ENCODE measurements at places on chromosomes 12 and 14.

DNA sequence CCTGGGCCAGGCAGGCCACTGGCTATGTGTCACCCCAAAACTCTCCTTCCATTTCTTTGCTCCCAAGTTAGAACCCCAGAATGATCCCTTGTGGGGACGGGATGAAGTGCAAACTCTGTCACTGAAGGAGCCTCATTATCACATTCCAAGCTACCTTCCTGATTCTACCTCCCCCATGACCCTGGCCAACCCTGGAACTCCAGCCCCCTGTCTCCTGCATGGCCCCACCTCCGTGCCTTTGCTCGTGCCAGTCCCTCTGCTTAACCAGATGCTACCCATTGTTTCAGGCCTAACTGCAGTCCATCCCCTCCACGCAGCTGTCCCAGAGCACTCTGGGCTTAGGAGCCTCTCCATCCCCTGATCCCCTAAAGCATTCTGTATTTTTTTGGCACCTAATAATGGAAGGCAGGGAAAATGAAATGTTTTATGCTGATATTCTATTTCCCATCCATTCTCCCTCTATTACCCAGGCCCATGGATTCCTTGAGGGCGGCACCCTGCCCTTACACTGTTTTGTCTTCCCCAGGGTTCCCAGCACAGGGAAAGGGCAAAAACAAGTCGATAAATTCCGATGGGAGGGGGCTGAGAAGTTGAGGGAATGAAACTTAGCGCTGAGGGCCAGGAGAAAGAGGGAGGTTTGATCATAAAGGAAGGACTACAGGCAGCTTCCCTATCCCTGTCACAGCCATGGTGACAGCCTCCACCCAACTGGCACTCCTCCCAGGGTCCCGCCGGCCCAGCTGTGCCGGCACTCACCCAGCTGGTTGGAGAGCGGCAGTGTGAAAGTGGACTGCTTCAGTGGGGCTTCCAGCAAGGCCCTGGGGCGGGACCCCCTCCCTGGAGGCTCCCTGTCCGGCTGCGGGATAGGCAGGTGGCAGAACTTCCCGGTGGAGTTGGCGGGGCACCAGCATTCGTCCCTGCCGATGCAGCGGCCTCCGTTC is 58.1 kb downstream of the ISCA2 start:
- no peak for DNase-seq

- DNase-seq: no peak
Measured at GRCh38 chr12:91460469-91460868, 277.9 kb upstream of the DCN start.

DNA sequence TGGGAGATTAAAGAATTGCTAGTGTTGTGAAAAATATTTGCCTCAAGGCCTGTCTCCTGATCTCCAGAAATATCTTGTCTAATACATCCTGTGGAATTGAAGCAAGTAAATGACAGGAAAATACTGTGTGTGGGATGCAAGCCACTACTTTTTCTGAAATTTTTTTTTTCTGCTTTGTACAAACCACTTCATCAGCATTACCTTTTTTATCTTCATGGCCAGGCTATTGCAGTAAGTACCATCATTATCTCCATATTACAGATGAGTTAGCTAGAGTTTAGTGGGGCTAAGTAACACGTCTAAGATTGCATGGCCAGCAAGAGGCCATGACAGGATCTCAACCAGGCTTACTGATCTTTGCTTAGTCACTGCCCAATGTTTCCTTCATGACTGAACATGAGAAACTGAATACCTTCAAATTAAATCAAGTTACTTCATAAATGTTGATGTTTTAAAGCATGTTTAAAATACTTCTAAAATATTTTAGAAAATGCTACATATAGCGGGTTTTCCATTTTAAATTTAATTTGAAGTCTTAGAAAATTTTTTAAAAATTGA is 273.7 kb downstream of the SLC6A15 start:
- peak; percentile 36 for DNase-seq

DNA sequence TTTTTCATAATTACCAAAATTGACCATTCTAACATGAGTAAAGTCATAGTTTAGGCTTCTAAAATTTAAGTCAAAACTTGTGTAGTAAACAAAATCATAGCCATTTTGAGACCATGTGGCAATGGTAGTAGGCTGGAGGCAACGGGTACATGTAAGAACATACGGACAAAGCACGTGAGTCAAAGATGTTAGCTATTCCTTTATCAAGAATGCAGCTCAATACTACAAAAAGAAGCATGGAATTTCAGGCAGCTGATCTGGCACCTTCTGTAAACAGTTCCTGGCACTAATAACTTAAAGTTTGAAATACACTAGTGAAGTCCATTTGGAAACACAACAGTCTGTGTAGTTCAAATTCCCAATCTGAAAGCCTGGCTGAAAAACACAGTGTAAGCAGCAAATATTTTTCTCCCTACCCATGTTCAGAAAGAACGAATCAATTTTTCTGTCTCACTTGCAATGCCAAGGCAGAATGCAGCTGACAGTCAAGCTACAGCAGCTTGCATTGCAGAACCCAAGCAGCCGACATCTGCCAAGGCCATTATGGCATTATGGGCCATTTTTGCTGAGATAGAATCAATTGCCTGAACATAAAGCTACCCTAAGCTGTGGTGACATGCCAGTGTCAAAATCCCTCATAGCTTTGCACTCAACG is 29.3 kb downstream of the MYF5 start:
- no peak for DNase-seq

DNA sequence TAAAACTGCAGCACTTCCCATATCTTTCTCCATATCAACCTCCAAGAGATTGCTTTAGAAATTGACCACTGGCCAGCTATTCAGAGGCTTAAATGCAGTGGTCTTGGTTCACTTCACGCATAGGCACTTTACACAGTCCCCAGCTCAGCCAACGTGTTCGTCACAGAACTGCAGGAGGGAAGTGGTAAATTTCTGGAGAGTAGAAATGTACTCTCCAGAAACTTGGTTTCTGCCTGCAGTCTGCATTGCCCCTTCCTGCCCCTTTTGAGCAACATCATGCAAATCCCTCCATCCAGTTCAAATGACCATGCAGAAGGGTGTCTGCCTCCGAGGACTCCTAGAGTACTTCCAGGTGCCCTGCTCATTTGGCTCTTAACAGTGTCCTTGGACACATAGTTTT is 42.7 kb upstream of the NEDD1 start:
- no peak for DNase-seq

GRCh38 chr12:49296034-49296835 is 1.3 kb downstream of the PRPH start:
- DNase-seq: no peak

Data from foreskin keratinocyte (primary cell).